ENCODE measurements at places on chromosomes 3 and 15.

DNA sequence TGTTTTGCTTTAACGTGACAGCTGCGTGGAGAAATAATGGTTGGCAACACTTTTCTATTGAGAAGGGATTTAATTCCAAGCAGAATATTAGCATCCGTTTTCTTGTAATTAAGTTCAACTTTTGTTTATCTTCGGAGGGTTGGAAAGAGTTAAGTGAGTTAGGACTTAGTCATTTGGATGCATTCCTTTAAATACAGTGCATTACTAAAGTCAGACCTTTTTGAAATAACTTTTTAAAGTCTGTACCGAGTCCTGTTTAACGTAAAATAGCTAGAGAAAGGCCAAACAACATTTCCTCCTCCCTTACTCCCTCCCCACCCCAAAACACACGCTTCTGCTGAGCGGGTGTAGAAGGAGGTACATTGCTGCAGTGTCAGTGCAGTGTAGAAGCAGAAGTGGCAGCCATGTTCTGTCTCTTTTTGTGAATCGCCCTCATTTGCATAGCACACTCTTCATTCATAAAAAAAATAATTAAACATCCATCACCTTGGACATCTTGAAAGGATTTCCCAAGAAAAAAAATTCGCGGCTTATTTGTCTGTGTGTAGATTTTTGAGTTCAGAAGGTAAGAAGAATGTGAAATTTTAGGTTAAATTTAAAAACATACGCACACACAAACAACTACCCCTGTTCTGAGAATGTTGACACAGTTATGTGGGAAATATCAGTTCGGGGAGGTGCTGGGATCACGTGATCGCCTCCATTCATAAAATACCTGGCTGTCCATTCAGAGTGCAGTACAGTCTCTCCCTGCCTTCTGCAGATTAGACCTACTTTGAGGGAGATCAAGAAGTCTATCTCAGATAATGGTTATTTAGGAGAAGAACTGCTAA, 1.6 kb downstream of the SPRED1 start:
- DNase-seq: peak; percentile 31

DNA sequence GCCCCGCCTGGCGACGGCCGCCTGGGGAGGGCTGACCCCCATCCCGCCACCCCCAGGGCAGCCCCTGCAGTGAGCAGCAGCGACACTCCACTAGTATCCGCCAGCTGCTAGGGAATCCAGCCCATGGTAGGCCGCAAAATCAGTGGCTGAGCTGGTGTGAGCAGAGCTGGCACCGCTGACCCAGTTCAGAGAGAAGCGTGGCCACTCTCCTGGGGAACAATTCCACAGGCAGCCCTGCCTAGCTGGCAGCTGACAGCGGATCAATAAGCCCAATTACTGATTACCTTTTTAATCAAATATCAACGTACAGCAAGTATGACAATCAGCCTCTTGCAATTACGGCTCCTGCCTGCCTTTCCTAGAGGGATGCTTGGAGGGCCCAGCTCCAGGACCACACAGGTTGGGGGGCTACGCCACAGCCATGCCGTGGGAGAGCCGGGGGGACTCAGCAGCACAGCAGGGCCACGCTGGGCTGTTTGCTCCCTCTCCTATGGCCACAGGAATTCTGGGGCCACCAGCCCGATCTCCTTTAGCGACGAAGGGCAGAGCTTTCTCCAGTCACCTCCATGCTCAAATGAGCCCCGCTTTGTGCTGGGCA, 13.9 kb downstream of the DNAJB8 start:
- no peak for DNase-seq

- DNase-seq: no peak
Observed at GRCh38 chr3:69725994-69726571, 13.2 kb upstream of the MITF start.

- peak; percentile 11 for DNase-seq
Observed at GRCh38 chr3:179811321-179812095, 158.7 kb downstream of the USP13 start.

DNA sequence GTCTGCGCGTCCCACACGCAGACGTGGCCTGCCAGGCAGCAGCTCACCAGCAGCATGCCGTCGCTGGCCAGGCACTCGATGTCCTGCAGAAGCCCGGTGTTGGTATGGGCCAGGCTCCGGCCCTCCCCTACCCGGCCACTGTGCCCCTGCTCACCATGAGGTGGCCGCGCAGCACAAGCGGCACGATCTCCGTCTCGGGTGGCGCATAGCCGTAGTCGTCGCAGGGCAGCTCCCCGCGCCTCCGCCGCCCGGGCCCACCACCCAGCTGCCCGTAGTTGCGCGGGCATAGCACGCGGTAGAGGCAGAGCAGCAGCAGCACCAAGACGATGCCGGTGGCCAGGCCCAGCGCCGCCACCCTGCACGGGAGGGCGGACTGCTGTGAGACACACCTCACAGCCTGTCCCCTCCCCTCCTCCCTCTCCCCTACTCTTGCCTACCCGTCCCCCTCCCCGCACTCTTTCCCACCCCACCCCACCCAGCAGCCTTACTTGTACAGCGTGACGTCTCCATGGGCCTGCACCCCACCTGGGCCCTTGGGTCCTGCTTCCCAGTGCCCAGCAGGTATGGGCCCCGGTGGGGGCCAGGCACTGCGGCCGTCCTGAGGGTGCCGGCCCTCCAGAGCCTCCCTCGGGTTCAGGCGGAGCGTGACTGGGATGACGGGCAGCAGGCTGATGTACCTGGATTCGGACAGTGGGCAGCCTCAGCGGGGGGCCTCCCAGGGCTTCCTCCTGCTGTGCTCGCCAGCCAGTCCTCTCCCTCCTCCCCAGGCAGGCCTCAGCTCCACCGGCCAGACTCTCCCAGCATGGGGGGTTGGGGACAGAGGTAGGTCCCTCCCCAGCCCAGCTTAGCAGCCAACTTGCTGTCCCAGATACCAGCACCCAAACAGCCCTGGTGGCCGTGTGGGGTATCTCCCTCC, 37.6 kb downstream of the PTPN23 start:
- no peak for DNase-seq

DNA sequence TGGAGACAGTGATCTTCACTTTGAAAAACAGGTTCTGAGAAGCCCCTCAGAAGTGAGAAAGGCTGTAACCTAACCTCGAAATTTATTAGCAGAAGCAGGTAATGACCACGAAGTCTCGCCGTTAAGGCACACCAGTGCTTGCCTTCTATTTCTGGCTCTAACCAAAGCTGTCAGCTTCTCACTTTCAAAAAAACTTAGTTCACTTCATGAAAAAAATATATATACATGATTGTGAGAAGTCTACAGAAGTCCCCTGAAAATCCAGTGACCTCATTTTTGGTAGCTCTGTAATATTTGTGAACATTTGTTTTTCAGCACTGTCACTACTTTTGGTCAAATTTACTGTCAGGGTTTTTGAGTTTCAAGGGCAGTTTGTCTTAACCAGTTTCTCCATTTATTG, 19.1 kb upstream of the AKAP13 start:
- no peak for DNase-seq

Measured in A549 (cell line).